ENCODE measurements at places on chromosomes 4 and X.

DNA sequence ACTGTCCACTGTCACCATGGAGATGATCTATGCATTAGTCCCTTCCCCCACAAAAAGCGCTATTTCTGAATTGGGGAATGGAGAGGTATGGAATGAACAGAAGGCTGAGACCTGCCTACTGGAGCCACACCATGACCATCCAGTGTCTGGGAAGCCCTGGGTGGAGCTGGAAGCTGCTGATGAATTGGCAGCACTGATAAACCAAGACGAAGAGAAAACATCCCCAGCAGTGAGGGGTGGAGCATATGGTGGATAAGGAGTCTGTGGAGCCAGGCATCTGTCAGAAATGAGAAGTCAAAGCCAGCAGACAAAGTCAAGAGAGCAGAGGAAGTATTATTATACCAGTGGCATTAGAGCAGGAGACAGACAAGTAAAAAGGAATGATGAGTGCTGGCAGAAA lies 13.2 kb downstream of the CC2D2A start:
- DNase-seq: no peak

DNA sequence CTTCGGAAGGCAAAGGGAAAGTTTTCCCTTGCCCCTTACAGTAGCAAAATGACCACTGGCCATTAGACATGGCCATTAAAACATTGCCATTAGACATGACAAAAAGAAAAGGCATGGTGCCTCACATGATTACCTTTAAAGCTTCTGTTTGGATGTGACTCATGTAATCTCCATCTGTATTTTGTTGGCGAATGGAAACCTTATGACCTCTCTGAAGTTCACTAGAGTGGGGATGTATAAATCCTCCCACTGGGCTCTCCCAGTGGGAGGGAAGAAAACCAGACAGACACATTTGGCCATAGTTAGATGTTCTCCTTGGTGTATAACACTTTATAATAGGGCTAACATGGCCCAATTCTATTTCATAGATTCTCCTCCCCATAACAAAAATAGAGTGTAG lies 152.6 kb downstream of the MAGEB17 start:
- DNase-seq: no peak

DNA sequence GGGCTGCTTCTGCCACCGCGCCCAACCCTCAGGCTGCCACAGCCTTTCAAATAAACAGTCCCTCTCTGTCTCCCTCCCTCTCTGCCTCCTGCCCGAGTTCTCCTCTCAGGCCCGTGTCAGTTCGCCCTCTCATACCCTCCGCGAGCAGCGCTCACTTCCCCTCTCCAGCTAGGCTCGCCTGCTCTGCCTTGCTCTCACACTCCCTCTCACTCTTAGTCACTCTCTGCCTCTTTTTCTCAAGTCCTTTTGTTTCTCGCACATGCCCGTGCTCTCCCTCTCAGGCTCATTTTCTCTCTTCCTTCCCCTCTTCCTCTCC lies 3.2 kb downstream of the EFNB1 start:
- peak; percentile 55 for DNase-seq

- DNase-seq: no peak
Measured at GRCh38 chr4:6880691-6881090, 28.9 kb upstream of the TBC1D14 start.
